Activated T-cell treated with anti-CD3 and anti-CD28 coated beads, Interleukin-2, amount 50 U/mL, for 4 hours (primary cell): ENCODE measurements at places on chromosomes 4 and X.

GRCh38 chr4:168880072-168880675 lies 129.9 kb downstream of the CBR4 start:
- no peak for DNase-seq

DNA sequence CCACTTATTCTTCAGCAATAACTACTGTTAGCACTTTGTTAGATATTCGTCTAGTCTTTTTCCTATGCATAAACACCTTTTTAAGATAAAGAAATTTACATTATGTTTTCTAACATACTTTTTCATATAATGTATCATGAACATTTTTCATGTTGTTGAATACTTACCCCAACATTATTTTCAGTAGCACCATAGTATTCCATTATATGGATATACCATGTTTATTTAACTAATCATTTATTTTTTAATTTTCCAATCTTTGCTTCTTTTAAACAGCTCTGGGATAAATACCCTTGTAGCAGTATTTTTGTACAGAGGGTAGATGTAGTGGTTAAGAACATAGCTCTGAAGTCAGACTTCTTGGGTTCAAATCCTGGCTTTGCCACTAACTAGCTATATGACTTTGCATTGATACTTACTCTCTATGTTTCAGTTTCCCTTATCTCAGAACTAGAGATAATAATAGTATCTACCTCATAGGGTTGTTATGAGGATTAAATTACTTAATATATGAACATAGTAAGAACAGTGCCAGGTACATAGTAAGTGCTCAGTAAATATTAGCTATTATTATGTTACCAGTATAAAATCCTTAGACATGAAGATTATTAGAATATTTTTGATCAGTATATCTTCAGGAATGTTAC lies 11.3 kb downstream of the EXOC1 start:
- no peak for DNase-seq

GRCh38 chr4:172630280-172630679 lies 538.3 kb upstream of the GALNT7 start:
- no peak for DNase-seq

DNA sequence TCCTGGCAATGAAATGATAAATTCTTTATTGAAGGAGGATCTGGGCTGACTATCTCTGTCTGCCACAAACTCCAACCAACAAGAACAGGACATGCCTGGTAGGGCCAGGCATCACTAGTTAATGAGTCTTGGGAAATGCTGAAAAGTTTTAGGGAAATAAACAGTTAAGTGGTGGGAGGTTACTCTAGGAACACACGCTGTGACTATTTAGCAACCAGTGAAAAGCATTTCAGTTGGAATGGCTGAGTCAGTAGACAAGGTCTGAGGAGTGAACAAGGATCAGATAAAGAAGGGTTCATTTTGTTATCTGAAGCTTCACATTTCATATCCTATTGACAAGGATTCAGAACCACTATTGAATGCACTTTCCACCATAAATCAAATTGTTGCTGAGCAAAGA lies 394.9 kb upstream of the BOD1L1 start:
- DNase-seq: no peak

DNA sequence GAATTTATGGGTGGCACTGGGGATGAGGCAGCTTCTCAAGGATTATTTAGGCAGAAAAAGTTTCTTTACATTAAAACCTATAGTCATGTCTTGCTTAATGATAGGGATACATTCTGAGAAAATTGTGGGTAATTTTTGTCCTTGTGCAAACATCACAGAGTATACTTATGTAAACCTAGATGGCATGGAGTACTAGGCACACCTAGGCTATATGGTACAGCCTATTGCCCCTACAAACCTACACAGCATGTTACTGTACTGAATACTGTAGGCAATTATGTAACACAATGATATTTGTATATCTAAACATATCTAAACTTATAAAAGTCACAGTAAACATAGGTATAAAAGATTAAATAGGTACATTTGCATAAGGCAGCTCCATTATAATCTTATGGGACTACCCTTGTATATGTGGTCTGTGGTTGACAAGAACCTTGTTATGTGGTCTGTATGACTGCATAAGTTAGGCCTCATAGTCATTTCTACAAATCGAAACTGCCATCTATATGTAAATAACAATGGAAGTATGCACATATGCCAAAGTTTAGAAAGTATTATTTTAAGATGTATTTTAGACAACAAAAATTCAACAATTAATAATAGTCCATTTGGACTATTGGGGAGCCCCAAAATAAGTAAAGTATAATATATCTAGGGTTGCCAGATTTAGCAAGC lies 87.3 kb downstream of the CFAP299 start:
- no peak for DNase-seq

GRCh38 chr4:168585168-168586091 lies 88.6 kb downstream of the PALLD start:
- no peak for DNase-seq

DNA sequence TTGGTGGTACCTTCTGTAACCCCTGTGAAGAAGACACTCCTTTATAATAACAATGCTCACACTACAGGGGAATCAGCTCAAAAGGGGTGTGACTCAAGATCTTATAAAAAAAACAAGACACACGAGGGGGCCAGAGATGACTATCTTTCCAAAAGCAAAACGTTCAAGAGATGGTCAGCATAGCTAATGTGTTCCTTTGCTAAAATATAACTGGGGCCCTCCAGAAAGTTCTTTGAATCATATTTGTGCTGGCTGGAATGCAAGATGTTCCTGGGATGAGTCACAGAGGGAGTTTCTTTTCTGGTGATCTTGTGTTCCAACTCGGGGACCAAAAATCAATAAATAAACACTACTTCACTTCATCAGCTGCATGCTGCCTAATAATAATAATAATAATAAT lies 46.5 kb downstream of the RAI2 start:
- no peak for DNase-seq

- DNase-seq: no peak
Observed at GRCh38 chr4:34181891-34182290, 2062.4 kb downstream of the ARAP2 start.

GRCh38 chr4:161702287-161702686 lies 461.5 kb downstream of the FSTL5 start:
- no peak for DNase-seq

DNA sequence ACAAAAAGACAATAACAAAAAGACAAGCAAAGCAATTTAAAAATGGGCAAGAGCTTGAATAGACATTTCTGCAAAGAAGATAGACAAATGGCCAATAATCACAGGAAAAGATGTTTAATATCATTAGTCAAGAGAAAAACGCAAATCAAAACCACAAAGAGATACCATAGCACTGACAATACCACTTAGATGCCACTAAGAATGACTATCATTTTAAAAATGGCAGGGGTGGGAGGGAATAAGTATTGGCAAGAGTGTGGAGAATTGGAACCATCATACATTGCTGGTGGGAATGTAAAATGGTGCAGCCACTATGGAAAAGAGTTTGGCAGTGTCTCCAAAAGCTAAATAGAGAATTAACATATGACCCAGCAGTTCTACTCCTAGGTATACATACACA lies 15.1 kb upstream of the EXOC1 start:
- no peak for DNase-seq
